H1 (cell line): ENCODE measurements at places on chromosomes 13 and 19. TPM values are rescaled to one million over a fixed set of nuclear protein-coding genes. Genes with fewer than 3 reads are reported as not detected.

ZNF541 gene
- 0.05 and 0.11 TPM in 2 replicates for polyA plus RNA-seq

FAM216B gene
- not detected in 2 replicates for polyA plus RNA-seq

ZNF728 gene
- not detected in 2 replicates for polyA plus RNA-seq

PLK5 gene
- polyA plus RNA-seq, result 0.45 and 0.82 TPM in 2 replicates

PSG1 gene
- not detected in 2 replicates for polyA plus RNA-seq

MISP3 gene
- 0.74 and 0.96 TPM in 2 replicates for polyA plus RNA-seq

CARS2 gene
- 47.7 and 87.9 TPM in 2 replicates for polyA plus RNA-seq

NPAS1 gene
- 13.9 and 26.8 TPM in 2 replicates for polyA plus RNA-seq

DNA sequence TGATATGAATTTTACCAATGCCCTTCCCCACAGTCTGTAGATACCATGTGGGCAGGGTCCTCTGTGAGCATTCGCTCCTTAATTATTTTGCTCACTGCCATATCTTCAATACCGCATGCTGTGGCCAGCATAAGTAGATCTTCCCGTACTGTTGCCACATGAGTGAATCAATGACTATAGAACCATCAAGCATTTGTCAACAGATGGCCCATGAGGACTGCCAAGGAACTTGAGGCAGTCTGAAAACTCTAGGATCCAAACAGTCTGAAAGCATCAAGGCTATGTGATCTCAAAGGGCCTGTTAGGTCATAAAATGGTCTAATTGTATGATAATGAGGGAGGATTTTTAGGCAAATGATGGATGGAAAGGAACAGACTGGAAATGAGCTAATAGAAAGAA lies 27.4 kb upstream of the GPR12 start:
- H3K4me1 ChIP-seq, result peaks cover 8% of the 10 kb centered on the region
- H3K36me3 ChIP-seq, result no peaks in the 10 kb centered on the region
- H3K27me3 ChIP-seq, result no peaks in the 10 kb centered on the region
- no peak overlapping the region for H3K27ac ChIP-seq
- H3K4me3 ChIP-seq, result no peak overlapping the region

GRCh38 chr13:112073245-112074138 lies 6.5 kb downstream of the SOX1 start:
- DNase-seq, result no peak
- no peak overlapping the region for H3K27ac ChIP-seq
- H3K4me1 ChIP-seq, result peaks cover 17% of the 10 kb centered on the region
- H3K4me3 ChIP-seq, result peak overlapping the region; percentile 33
- H3K36me3 ChIP-seq, result no peaks in the 10 kb centered on the region

GRCh38 chr19:15280915-15281683 lies 48.9 kb upstream of the EPHX3 start:
- no peak overlapping the region for H3K27ac ChIP-seq
- 0 out of 2 replicates have a peak, but pooled peaks cover 2% of the 10 kb centered on the region for H3K36me3 ChIP-seq
- no peaks in the 10 kb centered on the region for H3K27me3 ChIP-seq
- H3K4me1 ChIP-seq, result peaks cover 12% of the 10 kb centered on the region
- no peak overlapping the region for H3K4me3 ChIP-seq
- no peak for DNase-seq

- no peak for DNase-seq
- no peaks in the 10 kb centered on the region for H3K27me3 ChIP-seq
- no peaks in the 10 kb centered on the region for H3K36me3 ChIP-seq
- peaks cover 32% of the 10 kb centered on the region for H3K4me1 ChIP-seq
Measured at GRCh38 chr19:46299004-46299509, 2.2 kb downstream of the HIF3A start.

DNA sequence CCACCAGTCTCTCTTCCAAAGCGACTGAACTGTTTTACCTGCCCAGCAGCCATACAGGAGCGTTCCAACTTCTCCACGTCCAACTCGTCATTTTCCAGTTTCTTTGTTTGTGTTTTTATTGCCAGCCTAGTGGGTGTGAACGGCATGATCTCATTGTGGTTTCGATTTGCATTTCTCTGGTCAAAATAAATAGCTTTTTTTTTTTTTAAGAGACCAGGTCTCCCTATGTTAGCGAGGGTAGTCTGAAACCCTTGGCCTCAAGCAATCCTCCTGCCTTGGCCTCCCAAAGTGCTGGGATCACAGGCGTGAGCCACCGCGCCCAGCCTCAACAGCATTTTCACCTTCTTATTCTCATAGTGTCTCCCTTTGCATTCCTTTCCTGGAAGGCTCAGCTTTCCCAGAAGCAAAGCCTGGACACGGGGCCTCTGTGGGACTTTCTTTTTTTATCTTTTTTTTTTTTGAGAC lies 4.2 kb upstream of the JSRP1 start:
- no peaks in the 10 kb centered on the region; the same call in 1 of the 2 replicates for H3K4me1 ChIP-seq
- H3K36me3 ChIP-seq, result no peaks in the 10 kb centered on the region
- H3K27ac ChIP-seq, result no peak overlapping the region
- H3K4me3 ChIP-seq, result no peak overlapping the region
- H3K27me3 ChIP-seq, result no peaks in the 10 kb centered on the region; the same call in 1 of the 2 replicates

GRCh38 chr13:20995245-20995838 lies 66.0 kb downstream of the LATS2 start:
- H3K4me1 ChIP-seq, result peaks cover 6% of the 10 kb centered on the region
- no peak overlapping the region for H3K27ac ChIP-seq
- no peaks in the 10 kb centered on the region for H3K27me3 ChIP-seq

DNA sequence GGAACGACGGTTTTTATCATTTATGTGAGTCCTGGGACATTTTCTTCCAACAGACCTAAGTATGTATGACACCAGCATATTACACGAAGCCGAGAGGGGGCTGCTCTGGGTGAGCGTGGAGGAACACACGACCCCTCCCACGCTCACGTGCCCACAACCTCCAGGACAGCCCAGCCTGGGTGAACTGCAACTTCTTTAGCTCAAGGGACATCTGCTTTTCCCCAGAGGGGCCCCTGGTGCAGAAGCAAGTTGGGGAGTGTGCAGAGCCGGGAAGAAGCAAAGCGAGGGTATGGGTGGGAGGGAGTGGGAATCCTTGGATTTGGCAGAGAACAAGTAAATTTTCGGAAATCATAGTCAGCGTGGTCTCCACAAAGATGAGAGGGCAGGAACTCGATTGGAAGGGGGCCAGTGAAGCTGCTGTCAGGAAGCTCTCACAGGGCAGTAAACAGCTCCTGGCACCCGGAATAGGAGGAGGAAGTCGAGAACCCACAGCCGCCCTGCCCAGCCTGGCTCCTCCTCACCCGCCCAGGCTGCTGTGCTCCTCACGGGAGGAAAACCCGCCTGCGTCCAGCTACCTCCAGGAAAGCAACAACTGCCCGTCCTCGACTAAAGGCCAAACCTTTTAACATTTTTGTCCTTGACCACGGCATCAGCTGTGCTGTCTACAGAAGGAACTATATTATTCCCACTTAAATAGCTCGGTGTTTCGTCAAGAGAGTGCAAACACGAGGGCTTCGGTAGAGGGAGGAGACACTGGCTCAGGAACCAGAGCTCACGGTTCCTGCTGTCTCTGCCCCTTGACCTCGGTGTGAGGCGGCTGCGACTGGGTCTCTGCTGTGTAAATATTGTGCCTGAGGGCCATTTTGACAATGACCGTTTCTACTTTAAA lies 17.2 kb upstream of the CFAP97D2 start:
- no peaks in the 10 kb centered on the region for H3K27me3 ChIP-seq
- H3K4me1 ChIP-seq, result no peaks in the 10 kb centered on the region
- no peaks in the 10 kb centered on the region for H3K36me3 ChIP-seq
- H3K27ac ChIP-seq, result no peak overlapping the region

DNA sequence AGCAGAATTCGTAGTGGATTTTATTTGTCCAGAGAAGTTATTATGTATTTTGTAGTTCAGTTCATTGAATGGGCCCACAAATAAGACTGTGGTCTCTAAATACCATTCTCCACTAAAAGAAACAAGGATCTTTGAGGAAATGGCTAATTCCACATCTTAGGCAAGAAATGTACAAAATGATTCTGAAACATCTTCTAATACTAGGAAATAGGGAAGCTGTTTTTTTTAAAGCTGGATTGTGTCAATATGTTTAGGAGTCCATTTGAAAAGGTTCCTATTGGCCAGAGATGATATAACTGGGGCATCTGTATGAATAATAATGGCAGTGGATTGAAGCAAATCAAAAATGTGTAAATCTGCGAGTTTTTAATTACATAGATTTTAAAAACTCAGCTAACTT lies 88.5 kb upstream of the SIAH3 start:
- no peak overlapping the region for H3K4me3 ChIP-seq
- no peaks in the 10 kb centered on the region for H3K4me1 ChIP-seq
- no peak for DNase-seq
- no peaks in the 10 kb centered on the region for H3K27me3 ChIP-seq
- no peak overlapping the region for H3K27ac ChIP-seq
- no peaks in the 10 kb centered on the region for H3K36me3 ChIP-seq

- no peak overlapping the region for H3K4me3 ChIP-seq
- H3K4me1 ChIP-seq, result no peaks in the 10 kb centered on the region
- H3K36me3 ChIP-seq, result no peaks in the 10 kb centered on the region
- DNase-seq, result no peak
Measured at GRCh38 chr13:21240586-21240985, 64.1 kb downstream of the MRPL57 start.

- no peak overlapping the region for H3K27ac ChIP-seq
- DNase-seq, result no peak
- H3K27me3 ChIP-seq, result no peaks in the 10 kb centered on the region
- peaks cover 4% of the 10 kb centered on the region for H3K4me1 ChIP-seq
- no peaks in the 10 kb centered on the region for H3K36me3 ChIP-seq
Measured at GRCh38 chr13:94031609-94032008, 447.9 kb downstream of the DCT start.
